Stimulated activated effector memory CD8-positive, alpha-beta T cell treated with anti-CD3 and anti-CD28 coated beads, Interleukin-12 subunit alpha, Interleukin-12 subunit beta, amount 100 ng/mL, for 72 hours (primary cell): ENCODE measurements at places on chromosomes 6 and 20.

- DNase-seq, result no peak
Measured at GRCh38 chr6:53944543-53944942, 149.7 kb downstream of the LRRC1 start.

- DNase-seq, result no peak
Measured at GRCh38 chr6:12114055-12114503, 102.0 kb downstream of the HIVEP1 start.

GRCh38 chr6:46312654-46313053 is 141.9 kb upstream of the ENPP5 start:
- DNase-seq, result no peak

DNA sequence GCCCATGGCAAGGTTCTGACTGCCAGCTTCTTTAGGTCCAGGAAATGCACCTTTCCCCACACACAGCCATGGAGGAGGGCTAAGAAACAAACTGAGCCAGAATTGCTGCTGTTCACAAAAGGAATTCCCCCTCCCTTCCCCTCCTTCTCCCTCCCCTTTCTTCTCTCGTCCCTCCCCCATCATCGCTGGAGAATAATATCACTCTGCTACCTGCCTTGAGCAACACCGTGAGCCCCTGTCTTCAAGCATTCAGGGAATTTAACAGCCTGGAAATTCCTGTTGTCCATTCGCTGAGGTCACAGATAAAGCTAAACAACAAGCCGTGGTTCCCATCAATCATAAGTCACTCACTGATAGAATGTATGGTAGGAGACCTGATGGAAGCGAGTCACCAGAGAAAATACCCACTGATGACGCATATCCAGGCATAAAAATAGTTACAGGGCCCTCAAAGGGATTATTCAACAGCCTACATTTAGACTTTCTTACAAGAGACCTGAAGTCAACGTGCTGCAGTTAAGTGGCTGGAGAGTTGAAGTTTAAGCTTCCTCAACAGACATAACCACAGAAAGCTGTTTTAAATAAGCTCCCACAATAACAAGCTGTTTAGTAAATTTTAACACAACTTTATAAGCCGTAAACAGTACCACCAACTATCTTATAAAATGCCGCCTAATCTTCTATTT is 59.7 kb downstream of the HIVEP2 start:
- peak; percentile 67 for DNase-seq

- DNase-seq, result no peak
Measured at GRCh38 chr6:167748046-167748445, 78.7 kb upstream of the AFDN start.
